CD8-positive, alpha-beta memory T cell (primary cell): ENCODE measurements at places on chromosomes 6 and 20.

GRCh38 chr20:47927944-47928343 is 142.7 kb upstream of the SULF2 start:
- H3K4me3 ChIP-seq = no peak overlapping the region
- no peak for DNase-seq
- H3K27me3 ChIP-seq = no peaks in the 10 kb centered on the region
- H3K4me1 ChIP-seq = no peaks in the 10 kb centered on the region

GRCh38 chr20:408843-409696 is 971 bp downstream of the RBCK1 start:
- peaks cover 28% of the 10 kb centered on the region for H3K4me1 ChIP-seq

DNA sequence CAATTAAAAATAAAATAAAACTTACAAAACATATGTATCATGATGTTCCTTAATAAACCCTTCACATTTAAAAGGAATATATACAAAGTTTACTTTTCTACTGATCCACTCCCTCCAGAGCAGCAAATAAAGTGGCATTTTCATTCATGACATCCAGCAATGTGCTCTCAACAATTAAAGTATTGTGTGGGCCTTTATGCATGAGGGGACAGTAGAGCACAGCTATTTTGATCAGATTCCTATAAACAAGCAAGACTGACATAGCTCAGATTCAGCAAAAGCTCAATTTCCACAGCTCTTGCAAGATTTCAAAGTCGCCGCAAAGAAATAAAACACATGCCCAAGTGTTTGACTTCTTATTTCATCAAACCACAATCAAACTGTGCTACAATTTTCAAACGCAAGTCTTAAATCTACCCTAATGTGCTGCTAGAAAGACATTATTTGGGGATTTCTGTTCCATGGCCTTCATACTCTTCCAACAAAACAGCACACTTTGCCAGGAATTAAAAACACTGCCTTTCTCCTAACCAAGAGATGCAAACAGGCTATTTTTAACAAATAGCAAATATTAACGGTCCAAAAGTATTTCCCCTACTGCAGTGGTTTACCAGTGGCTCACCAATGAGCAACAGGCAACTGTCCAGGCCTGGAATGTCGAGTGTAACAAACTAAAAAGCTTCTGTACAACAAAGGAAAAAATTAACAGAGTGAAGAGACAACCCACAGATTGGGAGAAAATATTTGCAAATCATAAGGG is 52.3 kb downstream of the MBOAT1 start:
- H3K27me3 ChIP-seq = no peaks in the 10 kb centered on the region
- H3K27ac ChIP-seq = no peak overlapping the region
- no peaks in the 10 kb centered on the region for H3K36me3 ChIP-seq
- no peak for DNase-seq

- H3K36me3 ChIP-seq = peaks cover 13% of the 10 kb centered on the region
- no peaks in the 10 kb centered on the region for H3K4me1 ChIP-seq
- no peaks in the 10 kb centered on the region for H3K27me3 ChIP-seq
- no peak for DNase-seq
- no peak overlapping the region for H3K4me3 ChIP-seq
- H3K27ac ChIP-seq = no peak overlapping the region
Observed at GRCh38 chr6:8082954-8083858, 19.0 kb upstream of the BLOC1S5 start.

DNA sequence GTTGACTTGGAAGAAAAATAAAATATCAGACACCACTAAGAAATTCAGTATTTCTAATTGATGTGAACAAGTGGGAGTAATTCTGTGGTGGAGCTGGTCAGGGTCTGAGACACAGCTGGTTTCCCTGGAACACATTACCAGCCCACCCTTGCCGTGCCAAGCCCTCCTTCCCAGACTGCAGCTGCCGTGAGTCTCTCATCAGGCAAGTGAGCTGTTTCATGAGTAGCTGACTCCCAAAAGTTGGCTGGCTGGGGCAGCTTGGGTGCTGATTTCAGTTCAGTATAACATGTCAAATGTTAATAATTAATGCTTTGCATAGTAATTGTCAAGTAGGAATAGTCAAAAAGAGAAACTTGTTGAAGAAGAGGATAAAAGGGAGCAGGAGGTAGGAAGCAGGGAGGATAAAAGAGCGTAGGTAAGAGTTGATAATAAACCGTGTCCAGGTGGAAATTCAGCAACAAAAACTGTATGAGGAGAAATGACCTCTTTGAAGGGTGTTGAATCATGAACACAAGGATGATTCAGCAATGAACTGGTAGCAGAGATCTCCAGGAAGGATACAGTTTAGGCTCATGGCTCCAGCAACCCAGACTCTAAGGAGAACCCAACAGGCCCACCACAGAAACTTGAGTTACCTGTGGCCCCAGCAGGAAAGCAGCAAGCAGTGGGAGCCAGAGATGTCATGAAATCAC is 110.9 kb upstream of the SSTR4 start:
- H3K36me3 ChIP-seq = no peaks in the 10 kb centered on the region
- no peak overlapping the region for H3K27ac ChIP-seq
- DNase-seq = no peak
- H3K4me3 ChIP-seq = no peak overlapping the region
- no peaks in the 10 kb centered on the region for H3K4me1 ChIP-seq

GRCh38 chr20:55135923-55136322 is 660.5 kb downstream of the DOK5 start:
- H3K36me3 ChIP-seq = no peaks in the 10 kb centered on the region
- no peak overlapping the region for H3K27ac ChIP-seq
- no peak overlapping the region for H3K4me3 ChIP-seq
- H3K27me3 ChIP-seq = no peaks in the 10 kb centered on the region
- DNase-seq = no peak
- H3K4me1 ChIP-seq = no peaks in the 10 kb centered on the region

DNA sequence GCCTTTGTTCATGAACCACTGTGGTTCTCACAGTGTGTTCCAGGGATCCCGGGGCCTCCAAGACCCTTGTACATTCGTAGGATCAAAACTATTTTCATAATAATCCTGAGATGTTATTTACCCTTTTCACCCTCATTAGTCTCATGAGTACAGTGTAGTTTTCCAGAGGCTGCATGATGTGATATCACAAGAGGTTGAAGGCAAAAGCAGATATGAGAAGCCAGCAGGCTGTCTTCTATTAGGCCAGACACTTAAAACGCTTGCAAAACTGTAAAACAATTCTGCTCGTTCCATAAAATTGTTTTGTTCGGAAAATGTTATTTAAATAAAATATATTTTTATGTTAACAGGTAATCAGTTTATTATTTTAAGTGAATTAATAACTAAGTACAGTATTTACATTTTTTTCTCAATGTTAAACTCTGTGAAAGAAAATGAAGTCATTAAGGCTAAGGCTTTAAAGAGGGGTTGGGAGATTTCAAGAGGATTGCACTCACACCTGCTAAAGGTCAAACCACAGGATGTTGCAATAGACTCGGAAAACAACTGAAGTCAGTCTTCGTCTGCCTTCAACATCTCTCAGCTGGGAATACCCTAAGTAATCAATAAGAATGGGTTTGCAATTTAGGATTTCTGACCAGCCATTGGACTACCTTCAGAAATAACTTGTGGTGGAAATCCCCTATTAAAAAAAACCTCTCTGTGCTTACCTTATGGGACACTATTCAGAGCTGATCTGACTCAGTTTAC is 474.2 kb downstream of the KIF16B start:
- no peaks in the 10 kb centered on the region for H3K36me3 ChIP-seq
- no peaks in the 10 kb centered on the region for H3K4me1 ChIP-seq
- H3K27me3 ChIP-seq = no peaks in the 10 kb centered on the region

GRCh38 chr6:93017213-93017612 is 402.1 kb downstream of the EPHA7 start:
- no peak overlapping the region for H3K27ac ChIP-seq
- no peaks in the 10 kb centered on the region for H3K4me1 ChIP-seq
- no peak for DNase-seq
- no peak overlapping the region for H3K4me3 ChIP-seq
- no peaks in the 10 kb centered on the region for H3K27me3 ChIP-seq
- H3K36me3 ChIP-seq = no peaks in the 10 kb centered on the region

DNA sequence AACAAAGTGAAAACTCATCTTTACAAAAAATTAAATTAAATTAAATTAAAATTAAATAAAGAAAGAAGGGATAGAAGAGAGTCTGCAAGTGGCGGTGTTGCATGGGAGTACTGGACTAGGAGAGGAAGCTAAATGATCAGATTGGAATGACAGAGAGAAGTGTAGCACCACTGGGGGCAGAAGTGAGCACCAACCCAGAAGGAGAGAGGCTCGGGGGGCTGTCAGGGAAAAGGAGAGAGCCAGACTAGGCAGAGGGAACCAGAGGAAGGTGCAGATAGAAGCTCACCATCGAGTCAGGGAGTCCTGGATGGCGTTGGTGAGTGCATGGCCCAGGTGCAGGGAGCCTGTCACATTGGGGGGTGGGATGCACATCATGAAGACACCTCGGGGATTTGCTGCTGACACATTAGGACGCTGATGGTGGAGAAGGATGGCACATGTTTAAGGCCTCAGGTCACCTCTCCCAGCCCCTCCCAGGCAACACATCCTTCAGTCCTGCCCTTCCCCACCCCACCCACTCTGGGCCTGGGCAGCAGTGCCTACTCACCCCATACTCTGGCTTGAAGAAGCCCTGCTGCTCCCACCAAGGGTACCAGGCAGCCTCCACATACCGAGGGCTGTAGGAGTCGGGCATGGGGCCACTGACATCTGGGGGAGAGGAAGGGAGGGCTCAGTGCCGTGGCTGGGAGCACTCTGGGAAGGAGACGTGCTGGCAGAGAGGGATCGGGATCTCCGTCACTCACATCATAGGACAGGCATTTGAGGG is 4.0 kb downstream of the VARS1 start:
- no peak overlapping the region for H3K4me3 ChIP-seq
- H3K27me3 ChIP-seq = no peaks in the 10 kb centered on the region
- no peak overlapping the region for H3K27ac ChIP-seq
- peak; percentile 28 for DNase-seq
- peaks cover 27% of the 10 kb centered on the region for H3K4me1 ChIP-seq
- peaks cover 4% of the 10 kb centered on the region for H3K36me3 ChIP-seq

GRCh38 chr6:154267508-154268106 is 89.0 kb downstream of the IPCEF1 start:
- H3K36me3 ChIP-seq = no peaks in the 10 kb centered on the region
- DNase-seq = peak; percentile 46
- peaks cover 18% of the 10 kb centered on the region for H3K4me1 ChIP-seq
- no peaks in the 10 kb centered on the region for H3K27me3 ChIP-seq

- H3K4me3 ChIP-seq = no peak overlapping the region
- H3K36me3 ChIP-seq = no peaks in the 10 kb centered on the region
- no peaks in the 10 kb centered on the region for H3K27me3 ChIP-seq
- no peak for DNase-seq
- H3K27ac ChIP-seq = no peak overlapping the region
- no peaks in the 10 kb centered on the region for H3K4me1 ChIP-seq
Observed at GRCh38 chr6:56734335-56734734, 91.6 kb upstream of the DST start.

DNA sequence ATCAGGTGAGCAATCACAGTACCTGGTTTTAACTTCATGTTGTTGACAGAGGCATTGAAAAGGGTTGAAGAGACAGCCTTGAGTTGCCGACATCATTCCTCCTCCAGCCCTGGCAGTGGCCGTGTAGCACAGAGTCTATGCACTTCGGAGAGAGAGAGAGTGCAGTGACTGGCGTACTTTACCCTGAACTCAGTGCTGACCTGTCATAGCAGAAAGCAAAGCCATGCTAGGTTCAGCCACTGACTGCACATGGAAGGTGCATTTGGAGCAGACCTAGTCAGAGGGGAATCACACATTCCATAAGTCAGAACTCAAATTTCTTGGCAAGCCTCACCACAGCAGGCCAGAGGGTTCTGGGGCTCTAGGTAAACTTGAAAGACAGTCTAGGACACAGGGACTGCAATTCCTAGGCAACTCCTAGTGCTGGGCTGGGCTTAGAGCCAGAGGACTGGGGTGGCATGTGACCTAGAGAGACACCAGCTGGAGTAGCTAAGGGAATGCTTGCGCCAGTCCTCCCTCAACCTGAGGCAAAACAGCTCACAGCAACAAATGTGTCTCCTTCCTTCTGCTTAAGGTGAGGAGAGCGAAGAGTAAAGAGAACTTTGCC is 69.1 kb downstream of the ELOVL4 start:
- H3K27ac ChIP-seq = no peak overlapping the region
- peaks cover 4% of the 10 kb centered on the region for H3K27me3 ChIP-seq
- no peak overlapping the region for H3K4me3 ChIP-seq
- no peak for DNase-seq

DNA sequence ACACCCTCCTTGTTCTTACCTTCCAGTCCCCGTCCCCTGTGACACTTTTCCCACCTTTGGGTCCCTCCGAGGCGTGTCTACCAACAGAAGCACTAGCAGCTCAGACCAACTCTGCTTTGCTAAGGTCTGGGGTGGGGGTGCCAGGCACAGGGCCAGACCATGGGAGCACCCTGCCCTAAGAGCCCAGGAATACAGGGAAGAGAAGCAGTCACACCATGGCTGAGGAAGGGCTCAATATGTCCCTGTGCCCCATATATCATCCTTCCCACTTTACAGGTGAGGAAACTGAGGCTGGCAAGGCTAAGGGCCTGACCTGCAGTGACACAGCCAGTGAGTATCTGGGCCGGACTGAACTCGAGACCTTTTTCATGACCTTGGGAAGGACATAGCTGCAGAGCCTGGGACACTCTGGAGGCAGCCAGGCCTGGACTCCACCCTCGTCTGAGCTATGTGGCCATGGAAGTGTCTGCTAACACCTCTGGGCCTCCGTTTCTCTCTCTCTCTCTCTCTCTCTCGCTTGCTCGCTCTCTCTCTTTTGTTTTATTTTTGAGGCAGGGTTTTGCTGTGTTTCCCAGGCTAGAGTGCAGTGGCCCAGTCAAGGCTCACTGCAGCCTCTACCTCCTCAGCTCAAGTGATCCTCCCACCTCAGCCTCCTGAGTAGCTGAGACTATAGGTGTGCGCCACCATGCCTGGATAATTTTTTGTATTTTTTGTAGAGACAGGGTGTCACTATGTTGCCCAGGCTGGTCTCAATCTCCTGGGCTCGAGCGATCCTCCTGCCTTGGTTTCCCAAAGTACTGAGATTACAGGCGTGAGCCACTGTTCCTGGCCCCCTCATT is 156.7 kb downstream of the GRM4 start:
- H3K27ac ChIP-seq = no peak overlapping the region
- DNase-seq = no peak
- H3K4me3 ChIP-seq = no peak overlapping the region
- no peaks in the 10 kb centered on the region for H3K4me1 ChIP-seq
- no peaks in the 10 kb centered on the region for H3K36me3 ChIP-seq
- H3K27me3 ChIP-seq = no peaks in the 10 kb centered on the region

- H3K4me3 ChIP-seq = no peak overlapping the region
- DNase-seq = no peak
- no peak overlapping the region for H3K27ac ChIP-seq
- H3K27me3 ChIP-seq = no peaks in the 10 kb centered on the region
- H3K4me1 ChIP-seq = no peaks in the 10 kb centered on the region
Observed at GRCh38 chr6:47134476-47135189, 92.5 kb upstream of the ADGRF1 start.

- H3K4me3 ChIP-seq = peak overlapping the region; percentile 54
- H3K27ac ChIP-seq = peak overlapping the region; percentile 41
- H3K36me3 ChIP-seq = no peaks in the 10 kb centered on the region
Observed at GRCh38 chr20:44646023-44646640, 5.4 kb downstream of the ADA start.
